ENCODE measurements at places on chromosomes 1 and 21.

- no peak for DNase-seq
Observed at GRCh38 chr21:42343101-42343500, 7.7 kb downstream of the TFF2 start.

- no peak for DNase-seq
Observed at GRCh38 chr1:25924454-25924853, 18.2 kb upstream of the STMN1 start.

- no peak for DNase-seq
Observed at GRCh38 chr1:20282533-20282932, 8.1 kb upstream of the VWA5B1 start.

DNA sequence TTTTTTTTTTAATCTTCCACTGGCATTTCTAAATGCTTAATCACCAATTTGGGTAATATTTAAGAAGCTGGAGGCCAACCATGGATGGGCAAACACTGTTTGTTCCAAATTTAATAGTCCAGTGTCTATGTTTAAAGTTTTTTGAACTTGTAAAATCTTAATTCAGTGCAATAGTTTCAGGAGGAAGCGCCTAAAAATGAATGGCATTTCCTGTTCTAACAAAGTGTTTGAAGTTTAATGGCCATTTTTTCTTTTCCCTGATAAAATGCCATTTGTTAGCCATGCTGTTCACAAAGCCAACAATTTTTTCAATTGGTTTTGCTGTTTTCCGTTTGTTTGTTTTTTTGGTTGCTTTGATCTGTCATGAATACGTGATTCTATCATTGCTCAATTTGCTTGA is 552.1 kb downstream of the LMO4 start:
- DNase-seq: no peak

DNA sequence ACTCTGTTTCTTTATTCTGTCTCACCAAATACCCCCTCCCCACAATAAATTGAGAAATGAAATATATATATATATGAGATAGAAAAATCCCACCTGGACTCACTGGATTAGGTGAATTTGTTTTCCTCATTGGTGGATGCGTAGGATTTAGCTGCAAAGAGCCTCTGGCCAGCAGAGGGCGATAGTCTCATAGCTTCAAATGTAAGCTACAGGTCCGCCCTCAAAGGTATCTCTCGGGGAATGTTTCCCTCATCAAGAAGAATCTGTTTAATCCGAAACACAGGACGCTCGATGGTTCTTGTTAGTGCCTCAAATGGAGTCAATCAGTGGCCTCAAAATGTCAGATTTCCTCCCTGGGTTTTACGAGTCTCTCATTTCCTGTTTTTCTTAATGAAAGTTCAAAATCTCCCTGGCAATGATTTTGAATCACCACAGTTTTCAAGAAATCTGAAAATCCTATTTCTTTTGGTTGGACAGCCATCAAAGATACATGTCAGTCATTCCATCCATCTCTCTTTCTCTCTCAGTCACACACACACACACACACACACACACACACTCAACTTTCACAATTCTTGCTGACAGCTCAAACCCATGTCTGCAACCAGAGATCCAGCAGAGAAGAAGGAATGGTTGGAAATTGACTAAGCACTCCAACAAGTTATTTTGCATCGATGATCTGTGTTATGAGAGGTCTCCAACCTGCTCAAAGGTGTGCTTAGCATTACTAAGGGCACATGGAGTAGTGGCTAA is 13.9 kb upstream of the CAMK1G start:
- peak; percentile 61 for DNase-seq

DNA sequence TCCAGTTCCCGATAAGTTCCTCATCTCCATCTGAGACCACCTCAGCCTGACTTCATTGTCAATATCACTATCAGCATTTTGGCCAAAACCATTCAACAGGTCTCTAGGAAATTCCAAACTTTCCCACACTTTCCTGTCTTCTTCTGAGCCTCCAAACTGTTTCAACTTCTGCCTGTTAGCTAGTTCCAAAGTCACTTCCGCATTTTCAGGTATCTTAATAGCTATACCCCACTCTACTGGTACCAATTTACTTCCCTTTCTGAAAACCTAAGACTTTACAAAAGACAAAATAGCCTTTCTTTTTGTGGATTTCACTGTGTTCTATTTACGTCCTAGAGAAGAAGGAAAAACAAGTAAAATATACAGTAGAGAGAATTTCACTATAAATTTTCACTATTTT is 147.0 kb upstream of the FMN2 start:
- no peak for DNase-seq

- DNase-seq: no peak
Observed at GRCh38 chr1:119225831-119226230, 85.4 kb upstream of the WARS2 start.

DNA sequence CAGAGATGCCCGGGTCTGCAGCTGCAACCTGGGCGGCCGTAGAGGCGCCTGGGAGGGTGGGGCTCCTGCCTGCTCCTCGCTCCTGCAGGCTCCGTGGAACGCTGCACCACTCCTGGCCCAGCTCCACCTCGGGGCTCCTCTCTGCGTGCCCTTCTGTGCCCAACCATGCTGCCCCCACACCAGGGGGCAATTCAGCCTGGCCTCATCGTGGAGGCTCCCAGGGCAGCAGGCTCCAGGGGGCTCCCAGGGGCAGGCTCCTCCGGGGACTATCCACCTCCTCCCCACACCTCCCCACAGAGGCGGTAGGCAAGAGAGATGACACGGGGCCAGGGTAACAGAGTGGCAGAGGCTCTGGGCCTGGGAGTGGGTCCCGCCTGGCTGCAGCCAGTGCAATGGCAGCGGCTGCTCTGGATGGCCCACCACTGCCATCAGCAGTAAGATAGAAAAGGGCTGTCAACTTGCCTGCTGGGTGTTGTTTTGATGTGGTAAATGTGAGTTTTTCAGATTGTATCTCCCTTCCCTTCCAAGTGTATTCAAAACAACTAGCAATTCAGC is 22.4 kb upstream of the LRRC8C start:
- peak; percentile 78 for DNase-seq

DNA sequence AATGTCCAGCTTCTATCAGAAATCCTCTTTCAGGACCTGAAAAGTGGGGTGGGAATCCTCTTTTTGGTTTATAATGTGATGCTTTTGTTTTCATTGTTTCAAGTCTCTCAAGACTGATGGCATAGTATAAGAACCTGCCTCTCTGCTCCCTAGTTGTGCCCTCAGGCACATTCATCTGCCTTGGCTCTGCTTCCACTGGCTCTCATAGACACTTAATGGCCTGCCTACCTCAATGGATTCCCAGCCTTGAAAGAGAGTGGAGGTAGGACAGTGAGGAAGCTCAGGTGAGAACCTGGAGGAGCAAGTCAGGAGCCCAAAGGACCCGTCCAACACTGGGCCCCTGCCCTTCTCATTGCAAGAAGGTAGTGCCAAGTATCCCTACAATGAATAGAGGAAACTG is 4.8 kb downstream of the TTLL7 start:
- DNase-seq: no peak

GRCh38 chr1:99580451-99580850 is 65.5 kb upstream of the PALMD start:
- DNase-seq: no peak

- no peak for DNase-seq
Observed at GRCh38 chr1:211896958-211897357, 66.4 kb upstream of the LPGAT1 start.

DNA sequence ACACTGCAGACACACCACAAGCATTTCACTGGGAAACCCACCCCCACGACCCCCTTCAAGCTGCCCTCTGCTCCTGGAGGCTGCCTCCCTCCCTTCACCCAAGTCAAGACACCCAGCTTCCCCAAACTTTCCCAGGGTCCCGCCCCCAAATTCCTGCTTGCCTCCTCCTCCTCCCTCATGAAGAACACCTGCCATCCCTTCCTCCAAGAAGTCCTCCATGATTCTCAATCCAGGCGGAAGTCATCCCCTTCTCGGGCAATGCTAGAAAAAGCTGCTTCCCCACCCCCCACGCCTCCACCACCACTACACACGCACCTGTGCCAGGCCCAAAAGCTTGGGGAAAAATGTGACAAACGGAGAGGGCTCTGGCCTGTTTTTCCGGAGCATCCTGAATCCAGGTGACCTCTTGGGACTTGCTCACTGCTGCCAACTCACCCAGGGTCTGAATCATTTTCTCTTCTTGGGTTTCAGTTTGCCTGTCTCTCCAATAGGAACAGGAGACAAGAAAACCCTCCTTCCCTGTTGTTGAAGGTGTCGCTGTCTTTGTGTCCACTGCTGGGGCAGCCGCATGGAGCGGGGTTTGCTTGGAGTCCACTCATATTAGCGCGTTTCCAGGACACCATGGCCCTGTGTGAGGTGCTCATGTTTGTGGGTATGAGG is 101.0 kb upstream of the CASZ1 start:
- no peak for DNase-seq

GRCh38 chr21:38958323-38958705 is 152.6 kb downstream of the ETS2 start:
- DNase-seq: no peak

- DNase-seq: no peak
Observed at GRCh38 chr1:167456524-167456923, 61.8 kb downstream of the CD247 start.

DNA sequence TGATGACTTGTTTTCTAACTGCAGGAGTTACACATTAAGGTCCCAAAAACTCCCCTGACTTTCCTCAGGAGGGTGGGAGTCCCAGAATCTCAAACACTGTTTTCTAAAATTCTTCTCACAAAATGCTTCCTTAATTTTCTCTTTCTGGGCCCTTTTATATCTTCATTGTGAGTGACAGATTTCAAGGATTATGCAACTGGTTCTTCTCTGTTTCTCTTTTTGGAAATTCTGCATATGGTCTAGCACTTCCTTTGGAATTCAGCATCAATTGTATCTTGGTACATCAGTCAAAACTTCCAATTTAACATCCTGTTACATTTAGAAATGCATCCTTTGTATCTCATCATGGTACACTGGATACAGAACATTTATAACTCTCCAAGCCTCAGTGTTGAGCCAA is 59.7 kb downstream of the LMO4 start:
- no peak for DNase-seq

DNA sequence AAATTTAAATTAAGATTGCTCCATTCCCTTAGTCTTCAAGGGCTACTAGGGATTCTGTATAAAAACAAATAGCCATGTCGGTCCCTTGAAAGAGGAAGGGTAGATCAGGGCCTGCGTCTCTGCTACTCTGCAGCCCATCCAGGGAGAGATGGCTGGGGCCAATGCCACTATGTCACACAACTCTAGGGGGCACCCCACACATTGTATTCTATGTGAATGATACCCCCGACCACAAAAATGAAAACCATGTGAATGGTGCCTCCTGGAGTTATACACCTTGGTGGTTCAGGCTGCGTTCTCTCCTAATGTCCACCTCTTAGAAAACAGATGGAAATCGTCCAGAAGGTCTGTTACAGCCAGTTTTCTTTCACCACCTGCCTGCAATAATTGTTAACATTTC is 18.0 kb downstream of the PIK3C2B start:
- DNase-seq: no peak

GRCh38 chr1:84164161-84164560 is 20.1 kb downstream of the PRKACB start:
- DNase-seq: no peak

GRCh38 chr1:11143401-11143800 is 43.7 kb upstream of the EXOSC10 start:
- DNase-seq: no peak

- no peak for DNase-seq
Observed at GRCh38 chr1:237390823-237391222, 348.8 kb downstream of the RYR2 start.

DNA sequence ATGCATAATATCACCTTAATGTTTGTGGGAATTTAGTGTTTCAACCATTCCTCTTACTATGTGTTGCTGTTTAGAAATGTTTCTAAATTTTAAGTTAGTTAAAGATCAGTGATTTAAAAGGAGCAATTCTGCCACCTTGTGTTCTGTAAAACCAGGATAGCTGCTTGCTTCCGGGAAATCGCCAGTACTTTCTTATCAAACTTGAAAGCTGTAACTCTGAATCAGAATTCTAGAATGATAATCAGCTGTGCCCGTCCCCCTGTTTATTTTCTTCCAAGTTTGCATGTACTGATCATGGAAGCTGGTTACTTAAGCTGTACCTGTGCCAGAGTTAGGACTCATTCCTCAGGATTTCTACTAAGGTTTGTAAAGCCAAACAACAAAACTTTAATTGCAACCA is 656.4 kb downstream of the LTN1 start:
- no peak for DNase-seq

DNA sequence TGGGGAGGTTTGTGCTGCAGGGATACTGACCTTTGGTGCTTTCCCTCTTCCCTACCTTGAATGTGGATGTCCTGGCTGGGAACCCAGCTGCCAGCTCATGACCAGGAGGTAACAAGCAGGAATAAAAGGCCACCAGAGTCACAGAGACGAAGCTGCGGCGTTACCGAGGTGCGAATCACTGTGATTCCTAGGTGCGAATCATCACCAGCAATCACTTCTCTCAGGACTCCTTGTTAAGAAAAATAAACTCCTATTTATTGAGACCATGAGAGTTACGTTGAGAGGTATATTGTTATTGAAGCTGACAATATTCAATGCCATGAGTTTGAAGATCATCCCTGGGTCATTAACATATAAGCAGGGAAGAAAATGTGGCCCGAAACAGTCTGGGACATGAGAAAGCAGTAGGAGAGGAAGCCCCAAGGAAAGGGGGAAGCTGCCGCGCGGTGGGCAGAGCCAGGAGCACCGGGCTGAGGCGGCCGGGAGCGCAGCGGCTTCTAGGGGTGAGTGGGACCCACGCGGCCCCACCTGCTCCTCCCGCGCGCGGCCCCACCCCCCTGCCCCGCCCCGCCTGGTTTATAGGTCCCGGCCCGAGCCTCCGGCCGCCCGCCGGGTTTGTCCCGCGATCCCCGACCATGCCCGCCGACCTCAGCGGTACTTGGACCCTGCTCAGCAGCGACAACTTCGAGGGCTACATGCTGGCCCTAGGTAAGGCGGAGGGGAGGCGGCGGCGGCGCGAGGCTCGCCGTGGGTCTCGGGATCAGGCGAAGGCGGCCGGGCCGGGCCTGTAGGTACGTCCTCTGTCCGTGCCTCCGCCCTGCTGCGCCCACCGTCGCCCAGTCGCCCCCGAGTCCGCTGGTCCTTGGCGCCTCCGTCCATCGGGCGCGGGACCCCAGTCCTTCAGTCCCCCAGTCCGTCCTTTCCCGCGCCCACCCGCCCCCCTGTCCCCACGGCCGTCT is at the start of gene RBP7:
RBP7 (plus strand) TSS at position 605 of the 959 bp plus-strand sequence; CDS start at position 636, 31 bp downstream.
- no peak for DNase-seq

DNA sequence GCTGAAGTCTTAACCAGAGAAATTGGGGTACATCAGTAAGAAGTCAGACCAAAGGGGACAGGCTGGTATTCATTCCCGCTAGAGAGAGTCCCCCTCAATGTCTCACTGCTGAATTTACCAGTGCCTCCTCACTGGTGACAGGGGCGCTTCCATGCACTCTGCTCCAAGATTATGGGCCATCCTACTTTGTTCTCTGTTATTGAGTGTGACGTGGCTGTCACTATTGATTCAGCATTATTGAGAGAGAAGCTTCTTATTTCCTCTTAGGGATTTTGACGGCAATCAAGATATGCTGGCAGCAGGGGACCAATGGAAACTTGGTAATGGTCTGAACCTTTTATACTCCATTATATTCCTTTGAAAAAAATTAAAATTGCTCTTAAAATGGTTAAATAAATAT is 118.6 kb downstream of the SYF2 start:
- no peak for DNase-seq

Data from CD4-positive, alpha-beta memory T cell (primary cell).